H7 (cell line): ENCODE measurements at places on chromosomes 2 and 18. TPM values are rescaled to one million over a fixed set of nuclear protein-coding genes. Genes with fewer than 3 reads are reported as not detected.

DNA sequence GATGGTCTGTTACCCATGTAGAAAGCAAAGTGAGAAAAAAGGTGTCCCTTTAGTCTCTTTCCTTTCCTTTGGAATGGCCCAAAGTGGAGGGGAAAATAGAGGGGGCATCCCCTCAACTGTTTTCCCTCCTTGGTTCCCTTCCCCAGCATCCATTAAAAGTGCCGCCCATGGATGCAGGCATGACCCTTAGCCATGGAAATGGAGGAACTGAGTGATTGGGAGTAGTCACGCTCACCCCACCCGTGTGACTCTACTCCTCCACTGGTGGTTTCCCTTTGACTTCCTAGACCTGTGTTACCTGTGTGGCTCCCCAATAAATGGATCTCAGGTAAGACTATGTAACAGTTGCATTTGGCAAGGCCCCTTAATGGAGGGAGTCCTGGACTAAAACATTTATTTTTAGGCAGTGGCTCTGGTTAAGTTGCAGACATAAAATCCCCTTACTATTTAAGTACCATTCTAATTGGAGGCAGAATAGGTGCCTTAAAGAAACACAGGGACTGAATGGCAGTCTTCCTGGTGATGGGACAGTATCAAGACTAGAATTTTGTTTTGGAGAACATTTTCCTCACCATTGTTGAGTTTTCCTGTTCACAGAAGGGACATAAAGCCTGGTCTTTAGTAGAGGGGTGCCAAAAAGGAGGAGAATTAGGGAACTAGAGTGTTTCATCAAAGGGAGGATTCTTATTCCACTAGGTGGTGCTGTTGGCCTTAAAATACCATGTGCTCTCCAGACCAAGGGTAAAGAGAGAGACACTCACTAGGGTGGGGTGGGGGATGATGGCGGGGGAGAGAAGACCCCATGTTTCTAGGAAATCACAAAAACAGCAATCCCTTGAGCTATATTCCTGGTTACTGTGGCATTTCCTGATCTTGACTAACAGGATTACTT is 25.7 kb upstream of the PLA2R1 start:
- DNase-seq, result no peak

DNA sequence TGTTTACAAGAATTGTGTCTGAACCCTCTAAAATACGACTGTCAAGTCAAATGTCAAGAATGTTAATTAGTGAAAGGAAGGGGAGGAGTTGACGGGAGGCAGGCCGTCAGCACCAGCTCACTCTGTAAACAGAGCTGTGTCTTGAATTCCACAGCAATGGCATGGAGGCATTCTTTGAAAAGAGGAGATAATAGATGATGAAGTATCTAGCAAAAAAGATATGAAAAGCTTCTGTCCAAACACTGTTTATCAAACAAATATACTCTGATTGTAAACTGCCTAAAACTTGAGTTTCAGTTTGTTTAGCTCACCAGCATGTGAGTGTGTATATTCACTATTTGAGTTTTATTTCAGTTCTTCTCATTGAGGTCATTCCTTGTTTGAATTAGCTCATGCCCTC is 94.7 kb upstream of the CDC42EP3 start:
- no peak for DNase-seq

DNA sequence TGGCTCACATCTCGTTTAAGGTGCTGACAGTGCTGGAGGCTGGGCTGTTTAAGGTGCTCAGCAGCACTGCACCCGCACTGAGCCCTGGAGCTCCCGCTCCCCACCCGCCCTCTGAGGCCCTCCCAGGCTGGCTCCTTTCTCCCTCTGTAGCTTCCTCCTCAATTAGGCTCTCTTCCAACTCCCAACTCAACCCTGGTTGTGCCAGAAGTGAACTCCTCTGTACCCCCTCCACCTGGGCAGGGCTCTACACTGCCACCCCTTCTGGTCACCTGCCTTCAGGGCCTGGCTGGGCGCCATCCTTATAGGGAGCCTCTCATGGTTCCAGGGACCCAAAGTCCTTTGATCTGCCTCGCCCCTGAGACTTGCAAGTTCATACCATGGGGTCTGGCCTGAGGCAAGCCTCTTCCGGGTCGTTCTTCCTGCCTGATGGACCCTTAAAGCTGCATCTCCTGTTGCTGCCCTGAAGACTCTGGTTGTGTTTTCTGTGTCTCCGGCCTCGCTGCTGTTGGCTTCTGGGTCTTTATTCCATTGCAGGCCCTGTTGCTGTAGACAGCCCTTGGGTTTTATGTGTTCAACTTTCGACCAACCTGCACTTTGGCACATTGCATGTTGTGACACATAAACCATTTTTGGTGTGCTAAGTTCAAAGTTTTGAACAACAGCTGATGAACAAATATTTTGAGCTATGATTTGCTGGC is 199.6 kb downstream of the LDLRAD4 start:
- DNase-seq, result no peak

GRCh38 chr2:130836501-130837174 is at the start of gene ARHGEF4:
Gene ARHGEF4, plus strand, starts transcription at chr2:130836914. Its CDS starts 40 bp downstream, at chr2:130836954.
- peak; percentile 99 for DNase-seq

- no peak for DNase-seq
Observed at GRCh38 chr18:4510711-4511110, 55.6 kb upstream of the DLGAP1 start.

DNA sequence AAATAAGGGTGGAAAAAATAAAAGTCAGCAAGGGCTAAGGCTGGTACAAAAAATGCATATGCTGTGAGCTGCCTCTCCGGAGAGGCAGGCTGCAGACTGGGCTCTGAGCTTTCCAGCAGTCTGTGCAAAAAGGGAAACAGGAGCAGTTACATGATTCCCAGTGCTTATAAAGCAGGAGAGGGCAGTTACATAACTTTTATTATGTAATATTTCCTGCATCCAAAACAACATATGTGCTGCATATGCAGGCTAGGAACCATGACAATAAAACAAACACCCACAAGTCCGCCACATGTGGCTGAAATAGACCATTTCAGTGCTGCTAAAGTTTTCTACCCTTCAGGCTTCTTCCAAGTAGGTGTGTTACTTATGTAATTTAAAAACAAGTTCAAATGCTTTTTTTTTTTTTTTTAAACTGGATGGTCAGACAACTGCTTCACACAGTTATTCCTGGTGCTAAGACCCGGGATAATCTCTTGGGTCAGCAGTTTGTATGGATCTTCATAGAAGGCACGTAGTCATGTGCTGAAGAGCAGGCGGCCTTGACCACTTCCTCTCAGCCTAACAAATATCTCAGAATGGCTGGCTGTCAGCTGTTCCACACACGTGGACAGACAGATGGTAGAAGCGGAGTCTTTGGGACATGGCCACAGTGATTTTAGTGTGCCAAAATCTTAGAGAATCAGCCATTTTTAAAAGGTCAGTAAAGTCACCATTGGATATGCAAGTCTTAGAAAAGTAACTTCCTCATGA is 43.5 kb downstream of the ARMC9 start:
- no peak for DNase-seq

The NPAS2 gene
- total RNA-seq, result 0.26 and 0.42 TPM in 2 replicates

The KHK gene
- 3.3 and 5.3 TPM in 2 replicates for total RNA-seq

The SERPINB13 gene
- total RNA-seq, result not detected in 2 replicates

The C2orf72 gene
- 0.69 and 1.2 TPM in 2 replicates for total RNA-seq
